ENCODE measurements at places on chromosomes 12 and 14. TPM values are rescaled to one million over a fixed set of nuclear protein-coding genes. Genes with fewer than 3 reads are reported as not detected.

The EMP1 gene
- polyA plus RNA-seq, result 153 TPM

The MUCL1 gene
- polyA plus RNA-seq, result not detected

GRCh38 chr12:82361461-82361915 lies 3.2 kb downstream of the METTL25 start:
- H3K27ac ChIP-seq, result no peak overlapping the region
- no peak for DNase-seq
- H3K36me3 ChIP-seq, result no peaks in the 10 kb centered on the region

DNA sequence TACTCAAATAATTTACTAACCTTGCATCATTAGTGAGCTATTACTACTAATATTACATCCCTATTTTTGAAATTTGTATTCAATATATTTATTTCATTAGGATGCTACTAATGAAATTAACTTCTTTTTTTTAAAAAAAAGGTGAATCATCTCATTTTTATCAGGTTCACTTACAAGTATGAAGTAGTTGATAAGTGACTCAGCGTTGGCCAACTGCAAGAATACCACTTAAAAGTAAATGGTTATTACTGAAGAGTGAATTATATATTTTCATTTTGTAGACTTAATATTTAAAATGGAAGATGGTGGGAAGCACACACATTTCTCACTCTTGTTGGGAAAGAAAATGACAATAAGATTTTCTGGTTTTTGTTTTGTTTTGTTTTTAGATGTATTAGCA lies 19.6 kb downstream of the OR4N2 start:
- no peaks in the 10 kb centered on the region for H3K4me1 ChIP-seq
- no peak overlapping the region for H3K27ac ChIP-seq
- no peak overlapping the region for H3K4me3 ChIP-seq
- no peaks in the 10 kb centered on the region for H3K36me3 ChIP-seq
- no peak for DNase-seq

DNA sequence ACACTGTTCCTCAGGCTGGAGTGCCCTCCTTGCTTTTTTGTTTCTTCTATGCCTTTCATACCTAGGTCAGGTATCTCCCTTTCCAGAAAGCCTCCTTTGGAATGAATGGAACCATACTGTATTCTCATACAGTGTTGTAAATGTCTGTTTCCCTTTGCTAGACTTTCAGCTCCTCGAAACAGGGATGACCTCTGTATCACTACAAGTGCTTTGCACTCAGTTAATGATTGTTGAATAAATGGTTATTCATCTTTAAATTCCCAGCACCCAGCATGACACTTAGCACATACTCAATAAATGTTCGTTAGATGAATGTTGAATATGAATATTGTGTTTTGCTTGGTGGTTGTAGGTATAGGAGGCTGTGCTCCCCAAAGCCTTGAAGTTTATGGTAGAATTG lies 5.9 kb upstream of the TULP3 start:
- H3K27me3 ChIP-seq, result no peaks in the 10 kb centered on the region
- no peak overlapping the region for H3K4me3 ChIP-seq
- DNase-seq, result no peak
- H3K36me3 ChIP-seq, result no peaks in the 10 kb centered on the region
- no peak overlapping the region for H3K27ac ChIP-seq
- no peaks in the 10 kb centered on the region for H3K4me1 ChIP-seq

Measured in sigmoid colon (tissue), 7 donors.